ENCODE measurements at places on chromosomes 6 and 20.

GRCh38 chr6:168206186-168206585 lies 113.4 kb downstream of the DACT2 start:
- no peak for DNase-seq

DNA sequence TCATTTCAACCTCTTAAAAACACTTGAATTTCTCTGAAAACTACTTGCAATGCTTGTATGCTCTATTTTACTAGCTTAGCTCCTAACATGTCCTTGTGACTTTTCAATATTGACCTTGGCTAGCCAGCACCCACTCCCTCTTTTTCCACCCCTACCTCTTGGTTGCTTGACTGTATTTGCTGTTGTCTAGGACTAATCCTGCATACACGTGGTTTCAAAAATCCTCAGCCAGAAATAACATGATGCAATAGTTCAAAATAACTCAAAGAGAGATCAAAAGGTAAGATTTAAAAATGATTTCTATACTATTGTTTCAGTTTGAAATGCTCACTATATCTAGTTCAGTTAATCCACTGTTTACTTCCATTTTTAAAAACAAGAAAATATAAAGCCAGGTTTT lies 102.3 kb upstream of the TBX18 start:
- DNase-seq = no peak

DNA sequence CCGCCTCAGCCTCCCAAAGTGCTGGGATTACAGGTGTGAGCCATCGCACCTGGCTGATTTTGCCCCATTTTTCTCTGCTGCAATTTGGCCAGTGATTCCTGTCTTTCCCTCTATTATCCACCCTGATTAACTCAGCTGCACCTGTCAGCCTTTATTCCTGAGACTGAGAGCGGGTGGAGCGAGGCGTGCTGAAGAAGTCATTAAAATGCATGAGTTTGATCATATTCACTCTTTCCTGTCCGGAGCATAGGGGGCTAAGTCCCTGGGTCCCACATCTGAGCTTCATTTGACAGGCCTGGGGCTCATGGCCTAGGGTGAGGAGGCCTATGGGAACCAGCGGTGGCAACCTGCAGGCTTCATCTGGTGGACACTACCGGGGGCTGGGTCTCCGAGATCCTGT lies 25.7 kb upstream of the CTNNBL1 start:
- DNase-seq = no peak

DNA sequence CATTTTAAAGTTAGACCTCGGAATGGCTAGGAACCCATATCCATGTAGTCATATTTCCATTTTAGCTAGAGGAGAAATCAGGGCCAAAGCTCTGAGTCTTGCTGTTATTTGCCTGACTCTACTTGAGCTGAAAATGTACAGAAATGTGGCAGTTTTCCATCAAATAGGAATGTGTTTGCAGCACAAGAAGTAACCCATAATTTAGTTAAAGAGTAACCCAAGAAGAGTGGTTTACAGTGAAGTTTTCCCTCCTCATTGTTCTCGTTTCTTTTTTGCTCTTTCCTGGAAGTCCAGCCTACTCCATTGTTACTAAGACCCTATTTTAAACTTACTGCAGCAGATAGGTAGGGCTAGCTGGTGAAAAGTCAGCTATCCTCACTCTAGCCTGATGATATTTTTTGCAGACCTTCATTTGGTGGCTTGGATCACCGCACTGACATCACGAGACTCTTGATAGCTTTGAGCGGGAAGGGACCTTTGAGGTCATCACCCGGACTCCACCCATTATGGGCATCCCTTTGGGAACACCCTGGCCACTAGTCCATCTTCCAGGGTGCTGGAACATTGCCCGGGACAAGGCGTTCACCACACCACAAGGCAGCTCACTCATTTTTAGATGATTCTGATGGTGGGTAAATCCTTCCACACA lies 28.0 kb upstream of the ADGRF5 start:
- no peak for DNase-seq

DNA sequence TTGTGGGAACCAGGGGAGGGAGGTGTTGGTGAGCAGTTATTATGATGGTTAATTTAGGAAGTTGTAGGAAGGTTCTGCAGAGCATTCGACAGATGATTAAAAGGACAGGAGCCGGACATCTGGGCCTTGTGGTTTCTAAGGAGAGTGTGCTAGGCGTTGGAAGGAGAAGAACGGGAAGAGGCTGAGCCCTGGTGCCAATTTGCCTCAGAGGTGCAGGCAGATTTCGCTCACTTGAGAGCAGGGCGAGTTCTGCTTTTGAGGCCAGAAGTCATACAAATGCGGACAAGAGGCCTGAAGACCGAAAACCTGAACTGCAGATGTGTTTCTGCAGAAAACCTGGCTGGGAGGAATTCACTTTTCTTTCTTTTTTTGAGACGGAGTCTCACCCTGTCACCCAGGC lies 30.5 kb upstream of the RPS6KA2 start:
- no peak for DNase-seq

- no peak for DNase-seq
Measured at GRCh38 chr6:120302041-120302440, 952.5 kb upstream of the MAN1A1 start.
